ENCODE measurements at places on chromosomes 6 and 20.

GRCh38 chr6:45738057-45738455 lies 277.6 kb downstream of the CLIC5 start:
- DNase-seq: no peak

- DNase-seq: no peak
Measured at GRCh38 chr6:26224940-26225847, 138.0 kb downstream of the HFE start.

DNA sequence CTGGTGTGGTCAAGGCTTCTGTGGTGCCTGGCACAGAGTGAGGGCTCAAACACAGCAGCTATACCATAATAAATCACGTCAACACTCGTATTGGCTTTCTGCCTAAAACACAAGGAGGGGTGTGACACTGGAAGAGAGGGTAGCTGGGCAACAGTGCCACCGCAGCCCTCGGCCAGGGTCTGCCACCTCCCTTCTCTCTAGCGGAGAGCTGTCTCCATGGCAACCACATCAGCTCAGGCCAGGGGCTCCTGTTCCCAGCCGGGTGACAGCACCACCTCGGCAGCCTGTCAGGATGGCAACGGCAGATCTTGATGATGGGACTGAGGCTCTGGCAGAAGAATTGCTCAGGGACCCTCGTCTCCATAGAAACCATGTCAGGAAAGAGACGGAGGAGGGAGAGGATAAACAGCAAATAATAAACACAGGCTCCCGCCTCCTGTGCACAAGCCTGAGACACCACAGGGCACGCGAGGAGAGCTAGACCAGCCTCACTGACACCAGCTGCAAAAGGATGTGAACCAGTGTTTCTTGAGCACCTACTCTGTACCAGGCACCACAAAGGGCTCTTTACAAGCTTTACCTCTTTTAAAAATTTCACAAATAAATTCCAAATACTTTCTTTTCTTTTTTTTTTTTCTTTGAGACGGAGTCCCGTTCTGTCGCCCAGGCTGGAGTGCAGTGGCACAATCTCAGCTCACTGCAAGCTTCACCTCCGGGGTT lies 50.4 kb upstream of the TLDC2 start:
- no peak for DNase-seq

DNA sequence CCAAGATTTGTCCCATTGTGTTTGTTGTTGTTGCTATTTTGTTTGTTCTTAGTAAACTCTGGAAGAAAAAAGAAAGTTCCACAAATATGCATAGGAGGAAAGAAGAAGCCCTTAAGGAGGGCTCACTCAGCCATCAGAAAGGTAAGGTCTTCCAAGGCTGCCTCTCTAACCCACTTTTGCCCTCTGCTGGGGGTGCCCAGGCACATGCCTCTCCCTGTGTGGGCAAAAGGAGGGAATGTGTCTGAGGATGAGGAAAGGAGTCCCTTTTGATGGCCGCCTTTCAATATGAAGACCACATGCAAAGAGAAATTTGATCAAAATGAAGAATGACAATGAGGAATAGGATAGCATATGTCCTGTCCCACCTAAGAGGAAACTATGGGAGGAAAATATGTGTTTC lies 248.2 kb upstream of the POU3F2 start:
- DNase-seq: no peak

DNA sequence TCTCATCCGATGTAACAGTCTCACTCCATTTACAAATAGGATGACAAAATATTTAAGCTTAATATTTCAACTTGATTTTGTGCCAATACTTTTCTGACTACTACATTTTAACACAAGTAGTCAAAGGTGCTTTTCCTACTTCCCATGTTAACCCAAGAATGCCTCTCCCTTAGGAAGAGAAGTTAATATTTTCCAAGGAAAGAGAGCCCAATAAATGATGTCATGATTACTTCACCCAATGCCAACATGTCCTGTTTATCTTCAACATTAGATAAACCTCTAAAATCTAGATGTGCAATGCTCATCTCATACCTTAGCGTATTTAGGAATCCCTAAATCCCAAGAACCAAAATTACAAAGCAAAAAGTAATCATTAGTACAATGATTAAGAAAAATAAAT lies 156.7 kb upstream of the TENT5A start:
- no peak for DNase-seq
